Activated CD4-positive, alpha-beta T cell treated with anti-CD3 and anti-CD28 coated beads, Interleukin-2, amount 10 ng/mL, durations not matched to agents 24 days and 14 days (primary cell): ENCODE measurements at places on chromosomes 1 and 21. TPM values are rescaled to one million over a fixed set of nuclear protein-coding genes. Genes with fewer than 3 reads are reported as not detected.

GRCh38 chr1:204959374-204959773, 83.6 kb upstream of the CNTN2 start:
- DNase-seq, result no peak

Gene SPAG17
- total RNA-seq, result not detected in 2 replicates

- DNase-seq, result no peak
Measured at GRCh38 chr1:192962901-192963300, 96.3 kb downstream of the UCHL5 start.

DNA sequence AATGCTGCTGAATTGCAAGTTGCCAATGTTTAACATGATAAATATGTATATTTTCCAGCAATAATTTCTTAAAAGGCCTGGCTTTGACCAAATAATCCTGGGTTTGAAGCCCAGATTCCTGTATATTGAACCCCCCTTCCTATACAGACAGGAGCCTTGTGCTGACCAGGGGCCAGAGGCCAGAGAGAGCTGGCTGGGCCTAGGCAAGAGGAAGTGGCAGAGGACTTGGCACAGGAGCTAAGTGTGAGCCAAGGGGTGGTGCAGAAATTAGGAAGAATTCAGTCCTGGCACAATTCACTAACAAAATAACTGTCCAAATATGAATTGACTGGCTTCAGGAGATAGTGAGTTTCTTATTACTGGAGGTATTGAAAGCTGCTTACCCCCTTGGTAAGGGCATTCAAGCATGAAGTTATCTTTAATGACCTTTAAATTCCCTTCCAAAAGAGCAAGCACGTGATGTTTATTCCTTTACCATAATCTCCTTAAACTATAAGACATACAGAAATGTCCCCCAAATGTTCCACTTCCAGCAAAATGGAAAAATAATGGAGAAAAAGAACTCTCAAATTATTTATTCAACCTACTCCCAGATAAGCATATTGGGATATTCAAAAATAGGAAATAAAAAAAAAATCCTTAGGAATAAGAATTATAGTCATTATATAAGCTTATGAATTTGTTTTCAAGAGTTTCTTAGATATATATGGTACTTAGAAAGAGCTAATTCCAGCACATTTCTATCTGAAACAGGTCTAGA, 26.6 kb downstream of the NIBAN1 start:
- no peak for DNase-seq

- DNase-seq, result no peak
Measured at GRCh38 chr1:183879494-183879893, 74.6 kb downstream of the RGL1 start.

DNA sequence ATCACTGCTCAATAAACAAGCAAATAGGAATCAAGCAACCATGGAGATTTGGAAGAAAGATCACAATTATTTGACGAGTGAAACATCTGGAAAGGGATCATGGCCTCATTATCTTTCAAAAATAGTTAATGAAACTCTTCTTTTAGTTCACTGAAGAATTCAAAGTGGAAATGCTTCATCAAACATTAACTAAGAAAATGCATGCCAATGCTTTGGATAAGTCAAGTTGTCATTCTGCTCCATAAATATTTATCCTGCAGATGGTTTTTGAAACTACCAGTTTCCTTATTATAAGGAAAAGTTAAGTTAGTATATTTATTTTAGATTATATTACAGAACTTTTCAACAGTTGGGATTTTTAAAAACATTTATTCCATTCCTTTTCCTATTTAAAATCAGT, 206.5 kb upstream of the ADGRL2 start:
- DNase-seq, result no peak

DNA sequence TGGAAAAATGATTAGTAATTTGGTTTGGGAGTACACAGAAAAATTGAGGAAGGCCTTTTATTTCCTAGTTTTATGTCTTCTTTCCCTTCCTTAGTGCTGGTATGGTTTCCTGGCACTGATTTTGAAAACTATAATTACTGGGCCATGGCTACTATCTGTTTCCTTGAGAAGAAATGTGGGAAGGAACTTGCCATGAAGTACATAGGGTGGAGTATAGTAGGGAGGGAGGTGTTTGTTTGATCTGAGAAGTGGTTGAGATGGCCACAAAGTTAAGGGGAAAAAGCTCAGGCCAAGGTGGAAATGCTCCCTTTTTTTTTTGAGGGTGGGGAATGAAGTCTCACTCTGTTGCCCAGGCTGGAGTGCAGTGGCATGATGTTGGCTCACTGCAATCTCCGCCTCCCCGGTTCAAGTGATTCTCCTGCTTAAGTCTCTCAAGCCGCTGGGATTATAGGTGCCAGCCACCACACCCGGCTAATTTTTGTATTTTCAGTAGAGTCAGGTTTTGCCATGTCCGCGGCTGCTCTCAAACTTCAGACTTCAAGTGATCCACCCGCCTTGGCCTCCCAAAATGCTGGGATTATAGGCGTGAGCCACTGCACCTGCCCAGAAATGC, 11.3 kb downstream of the HJV start:
- DNase-seq, result no peak

Gene FAM72B
- 21.6 and 23.0 TPM in 2 replicates for total RNA-seq

Gene ELAPOR1
- total RNA-seq, result 30.3 and 32.0 TPM in 2 replicates

DNA sequence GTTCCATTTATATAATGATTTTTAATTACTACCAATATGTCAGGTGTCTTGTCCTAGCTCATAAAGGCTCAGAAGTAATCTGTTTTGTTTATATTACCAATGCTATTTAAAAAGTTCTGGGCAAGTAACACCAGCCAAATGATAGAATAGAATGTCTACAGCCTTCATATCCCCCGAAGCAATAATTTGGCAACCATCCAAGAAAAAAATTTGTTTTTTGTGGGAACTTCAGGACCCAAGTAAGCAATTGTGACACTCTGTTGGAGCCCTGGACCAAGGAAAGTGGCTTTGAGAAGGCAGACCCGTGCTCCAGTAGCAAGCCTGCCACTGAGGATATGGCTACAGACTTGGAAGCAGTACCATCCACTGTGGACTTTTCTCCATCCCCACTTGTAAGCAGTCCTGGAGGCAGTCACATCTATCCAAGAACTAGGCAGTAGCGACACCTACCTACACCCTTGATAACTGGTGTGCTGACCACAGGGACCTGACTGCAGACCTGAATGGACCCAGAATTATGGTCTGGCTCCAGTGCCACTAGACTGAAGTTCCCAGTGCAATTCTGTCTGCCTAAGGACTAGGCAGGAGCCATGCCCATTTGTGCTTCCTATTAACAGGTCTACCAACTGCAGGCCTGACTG, 870.7 kb upstream of the ADGRL2 start:
- no peak for DNase-seq

- no peak for DNase-seq
Measured at GRCh38 chr1:42379794-42380585, 602 bp upstream of the RIMKLA start.

DNA sequence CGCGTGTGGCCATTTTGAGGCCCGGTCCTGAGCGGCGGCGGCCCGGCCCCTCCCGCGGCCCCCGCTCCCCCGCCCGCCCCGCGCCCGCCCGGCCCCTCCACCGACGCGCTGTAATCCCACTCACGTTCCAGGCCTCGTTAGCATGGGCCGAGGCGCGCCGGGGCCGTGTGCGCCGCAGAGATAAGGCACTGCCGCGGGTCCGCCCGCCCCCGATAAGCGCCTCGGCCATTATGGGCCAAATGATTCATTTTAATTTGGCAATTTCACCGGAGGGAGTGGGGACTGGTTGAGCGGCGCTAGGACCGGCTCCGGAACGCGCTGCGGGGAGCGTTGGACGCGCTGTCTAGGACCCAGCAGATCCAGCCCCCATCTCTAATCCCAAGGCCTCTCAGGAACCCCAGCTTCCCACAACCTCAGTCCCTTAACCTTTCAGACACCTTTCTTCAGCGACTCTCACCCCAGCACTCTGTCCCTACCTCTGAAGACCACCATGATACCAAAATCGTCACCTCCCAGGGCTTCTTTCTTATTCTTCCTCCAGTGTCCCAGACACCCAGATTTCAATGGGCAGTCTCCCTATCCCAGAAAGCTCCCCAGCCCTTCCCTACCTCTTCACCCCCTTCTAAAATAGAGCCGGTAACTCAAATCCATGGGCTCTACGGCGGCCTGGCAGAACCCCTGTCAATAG, at the start of gene TAL1:
TSS of gene TAL1 (minus strand) at position 39 of the 688 bp plus-strand sequence. CDS start 6,337 bp downstream, outside the sequence.
- no peak for DNase-seq

DNA sequence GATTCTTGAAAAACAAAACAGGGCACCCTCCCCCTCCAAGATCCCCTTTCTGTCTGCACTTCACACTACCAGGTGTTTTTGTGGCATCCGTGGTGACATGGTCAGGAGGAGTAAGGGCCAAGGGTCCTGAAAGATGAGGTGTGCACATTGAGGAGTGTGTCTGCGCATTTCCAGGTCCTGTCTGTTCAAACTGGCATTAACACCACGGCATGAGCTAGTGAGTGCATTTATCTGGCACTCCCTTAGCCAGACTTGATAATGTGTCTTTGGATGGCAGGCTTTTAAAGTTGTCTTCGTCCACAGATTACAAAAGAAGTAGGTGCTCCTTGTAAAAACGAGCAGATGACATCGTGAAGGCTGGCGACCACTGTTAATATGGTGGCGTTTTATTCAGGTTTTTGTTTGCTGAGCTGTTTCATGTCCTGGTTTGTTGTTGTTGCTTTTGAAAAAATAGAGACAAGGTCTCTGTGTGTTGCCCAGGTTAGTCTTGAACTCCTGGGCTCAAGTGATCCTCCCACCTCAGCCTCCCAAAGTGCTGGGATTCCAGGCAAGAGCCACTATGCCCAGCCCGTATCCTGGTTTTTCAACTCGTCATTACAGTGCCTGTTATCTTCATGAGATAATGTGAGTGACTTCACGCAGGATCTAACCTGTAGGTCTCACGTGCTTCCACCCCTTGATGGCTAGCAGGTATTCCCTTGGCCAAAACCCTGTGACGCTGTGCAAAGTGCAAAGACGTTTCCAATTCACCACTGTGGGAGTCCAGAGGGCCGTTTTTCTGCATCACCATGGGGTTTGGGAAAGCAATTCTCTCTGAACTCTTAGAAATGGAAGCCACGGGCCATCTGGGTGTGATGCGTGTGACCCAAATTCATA, 4.2 kb downstream of the TMEM51 start:
- DNase-seq, result no peak

DNA sequence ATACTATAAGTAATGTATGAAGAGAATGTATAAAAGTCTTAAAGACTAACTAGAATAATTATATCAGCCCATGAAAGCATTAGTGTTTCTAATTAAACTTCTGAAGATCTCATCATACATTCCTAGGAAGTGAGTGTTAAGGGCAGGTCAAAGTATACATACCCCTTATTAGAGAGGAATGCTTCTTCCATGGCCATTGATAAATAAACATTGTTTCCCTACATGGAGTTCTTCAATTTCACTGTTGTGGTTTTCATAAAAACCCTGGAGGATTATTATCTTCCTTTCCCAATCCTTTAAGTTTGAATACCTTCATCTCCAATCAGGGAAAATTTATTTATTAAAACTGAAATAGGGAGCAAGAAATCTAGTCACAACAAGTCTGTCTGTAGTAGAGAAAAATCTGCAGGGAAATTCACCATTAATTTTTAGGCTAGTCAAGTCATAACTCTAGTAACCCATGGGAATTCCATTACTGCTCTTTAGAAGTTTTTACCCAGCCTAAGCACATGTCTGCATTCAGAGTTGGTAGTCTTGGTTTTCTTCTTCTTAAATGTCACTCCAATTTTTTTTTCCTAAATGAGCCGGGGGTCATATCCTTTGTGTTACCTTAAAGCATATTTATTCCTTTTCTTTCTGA, 147.0 kb downstream of the TNFSF18 start:
- DNase-seq, result no peak

DNA sequence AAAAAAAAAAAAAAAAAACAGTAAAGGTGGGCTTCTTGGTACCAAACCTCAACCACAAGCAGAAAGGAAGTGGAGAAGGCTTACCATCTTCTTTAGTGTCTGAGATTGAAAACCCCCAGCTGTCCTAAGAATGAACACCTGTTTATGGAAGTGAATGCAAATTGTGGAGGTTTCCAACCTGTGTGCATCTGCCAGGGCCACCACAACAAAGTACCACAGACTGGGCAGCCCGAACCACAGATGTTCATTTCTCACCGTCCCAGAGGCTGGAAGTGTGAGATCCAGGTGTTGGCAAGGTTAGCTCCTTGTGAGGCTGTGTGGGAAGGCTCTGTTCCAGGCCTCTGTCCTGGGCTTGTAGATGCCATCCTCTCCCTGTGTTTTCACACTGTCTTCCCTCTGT, 348.7 kb downstream of the SETD4 start:
- DNase-seq, result no peak

Gene TCHH
- total RNA-seq, result not detected in 2 replicates

Gene AADACL4
- not detected in 2 replicates for total RNA-seq

Gene PPCS
- 44.7 and 48.0 TPM in 2 replicates for total RNA-seq

DNA sequence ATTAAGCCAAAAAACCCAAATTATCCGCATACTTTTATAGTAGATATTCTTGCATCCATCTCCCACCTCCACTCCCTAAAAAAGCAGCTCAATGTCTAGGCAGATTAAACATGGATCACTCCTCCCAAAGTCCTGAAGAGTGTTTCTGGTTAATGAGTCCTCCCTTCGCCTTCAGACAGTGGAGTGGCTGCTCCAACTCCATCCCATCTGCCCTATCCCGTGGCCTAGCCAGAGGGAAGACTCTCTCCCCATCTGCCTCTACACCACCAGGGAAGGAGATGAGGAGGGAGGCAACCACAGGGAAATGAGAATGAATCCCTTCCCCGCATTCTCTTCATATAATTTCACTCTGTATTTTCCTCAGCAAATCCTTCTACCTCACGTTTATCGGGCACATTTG, 103.8 kb downstream of the SLC45A1 start:
- DNase-seq, result no peak

DNA sequence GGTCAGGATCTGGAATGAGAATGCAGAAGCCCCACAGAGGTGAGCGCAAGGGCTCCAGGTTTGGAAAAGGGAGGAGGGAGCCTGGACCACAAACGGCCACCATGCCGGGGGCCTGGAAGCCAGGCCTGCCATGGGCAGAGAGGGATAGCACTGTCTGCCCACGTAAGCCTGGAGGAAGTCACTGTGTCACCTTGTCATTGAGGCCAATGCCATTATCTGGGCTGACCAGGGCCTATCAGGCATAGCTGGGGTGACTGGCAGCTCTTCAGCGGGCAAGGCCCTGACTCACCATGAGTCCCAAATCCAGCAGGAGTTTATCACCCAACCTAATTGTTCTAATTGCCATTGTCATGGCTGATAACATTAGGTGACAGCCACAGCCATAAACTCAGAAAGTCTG, 84.6 kb downstream of the MATN1 start:
- DNase-seq, result no peak

DNA sequence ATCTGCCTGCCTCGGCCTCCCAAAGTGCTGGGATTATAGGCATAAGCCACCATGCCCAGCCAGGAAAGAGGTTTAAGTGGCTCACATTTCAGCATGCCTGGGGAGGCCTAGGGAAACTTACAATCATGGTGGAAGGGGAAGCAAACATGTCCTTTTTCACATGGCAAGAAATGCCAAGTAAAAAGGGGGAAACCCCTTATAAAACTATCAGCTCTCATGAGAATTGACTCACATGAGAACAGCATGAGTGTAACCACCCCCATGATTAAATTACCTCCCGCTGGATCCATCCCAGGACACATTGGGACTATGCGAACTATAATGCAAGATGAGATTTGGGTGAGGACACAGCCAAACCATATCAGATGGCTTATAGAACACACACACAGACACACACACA, 8.8 kb upstream of the KLHL12 start:
- no peak for DNase-seq

Gene KRTAP23-1
- not detected in 2 replicates for total RNA-seq

GRCh38 chr1:116287341-116288200, 85.5 kb upstream of the ATP1A1 start:
- DNase-seq, result no peak

Gene ATAD3C
- total RNA-seq, result 0.40 and 0.75 TPM in 2 replicates
